ENCODE measurements at places on chromosomes 6 and 20.

GRCh38 chr6:141347906-141348492 lies 784.7 kb upstream of the GJE1 start:
- no peaks in the 10 kb centered on the region for H3K36me3 ChIP-seq
- H3K4me3 ChIP-seq = no peak overlapping the region
- H3K4me1 ChIP-seq = no peaks in the 10 kb centered on the region
- no peak overlapping the region for H3K27ac ChIP-seq

DNA sequence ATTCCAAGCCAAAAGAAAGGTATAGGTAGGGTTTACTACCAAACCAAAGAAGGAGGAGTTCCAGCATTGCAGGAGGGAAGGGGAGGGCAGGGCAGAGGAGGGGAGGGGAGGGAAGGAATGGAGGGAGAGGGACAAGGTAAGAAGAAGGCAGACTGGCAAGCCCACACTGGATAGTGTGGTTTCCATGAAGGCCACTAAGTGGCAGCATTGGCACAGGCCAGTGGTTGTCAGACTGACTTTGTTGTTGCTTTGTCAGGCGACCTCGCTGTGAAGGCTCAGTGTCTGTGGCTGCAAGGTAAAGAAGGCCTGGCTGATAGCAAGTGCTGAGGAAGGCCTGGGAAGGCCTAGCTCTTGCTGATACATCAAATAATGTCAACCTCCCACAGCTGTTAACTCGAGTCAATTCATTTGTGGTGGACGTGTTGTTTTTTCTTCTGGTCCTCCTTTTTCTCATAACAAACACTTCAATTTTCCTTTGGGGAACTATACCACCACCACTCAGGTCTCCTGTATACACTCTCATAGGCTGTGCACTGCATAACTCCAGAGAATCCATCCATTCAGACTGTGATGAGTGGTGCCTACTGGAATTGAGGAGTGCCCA lies 7.7 kb upstream of the ZNF334 start:
- no peak for DNase-seq
- no peaks in the 10 kb centered on the region for H3K4me1 ChIP-seq
- peaks cover 51% of the 10 kb centered on the region for H3K27me3 ChIP-seq
- H3K36me3 ChIP-seq = no peaks in the 10 kb centered on the region
- H3K4me3 ChIP-seq = no peak overlapping the region

GRCh38 chr20:59730722-59731121 lies 126.4 kb downstream of the PHACTR3 start:
- no peaks in the 10 kb centered on the region for H3K4me1 ChIP-seq
- H3K36me3 ChIP-seq = no peaks in the 10 kb centered on the region
- no peak overlapping the region for H3K27ac ChIP-seq
- no peak overlapping the region for H3K4me3 ChIP-seq
- peaks cover 20% of the 10 kb centered on the region for H3K27me3 ChIP-seq
- DNase-seq = no peak

GRCh38 chr20:9838035-9838377 lies 870 bp downstream of the PAK5 start:
- peaks cover 18% of the 10 kb centered on the region for H3K4me1 ChIP-seq
- no peak overlapping the region for H3K27ac ChIP-seq
- peaks cover 17% of the 10 kb centered on the region for H3K27me3 ChIP-seq
- DNase-seq = no peak

DNA sequence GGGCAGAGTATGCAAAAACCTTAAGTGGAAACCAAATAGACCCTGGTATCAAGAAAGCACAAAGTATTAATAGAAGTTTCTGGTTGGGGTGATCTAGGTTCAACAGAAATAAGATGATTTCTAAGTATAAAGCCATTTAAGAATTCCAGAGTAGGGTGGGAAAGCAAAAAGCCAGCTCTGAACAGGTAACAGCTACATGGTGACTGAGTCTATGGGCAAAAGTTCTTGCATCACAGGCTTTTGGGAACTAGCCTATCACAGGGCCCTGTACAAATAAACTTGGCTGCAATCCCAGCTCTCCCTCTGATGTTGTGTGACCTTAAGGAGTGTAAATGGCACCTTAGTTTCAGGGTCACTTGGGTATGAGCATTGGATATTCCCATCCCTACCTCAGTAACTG lies 5.5 kb downstream of the TCF19 start:
- no peak overlapping the region for H3K27ac ChIP-seq
- no peak for DNase-seq
- H3K27me3 ChIP-seq = no peaks in the 10 kb centered on the region
- peaks cover 8% of the 10 kb centered on the region for H3K36me3 ChIP-seq

DNA sequence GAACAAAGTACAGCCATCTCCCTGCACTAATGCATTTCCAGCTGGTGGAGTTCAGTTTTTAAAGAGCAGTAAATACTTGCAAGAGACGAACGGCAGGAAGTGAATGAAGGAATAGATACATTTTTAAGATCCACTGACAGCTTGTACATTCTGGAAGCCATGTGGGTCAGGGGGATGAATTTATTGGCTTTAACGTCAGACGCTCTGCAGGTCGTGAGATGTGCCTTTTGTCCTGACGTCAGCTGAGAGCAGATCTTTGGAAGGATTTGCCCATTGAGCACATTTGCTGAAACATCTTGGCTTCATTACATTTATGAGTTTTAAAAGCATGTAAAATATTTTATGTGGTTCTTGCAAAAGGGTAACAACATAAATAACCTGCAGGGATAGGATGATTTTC lies 29.5 kb upstream of the SALL4 start:
- H3K36me3 ChIP-seq = no peaks in the 10 kb centered on the region
- no peak overlapping the region for H3K27ac ChIP-seq
- H3K4me1 ChIP-seq = no peaks in the 10 kb centered on the region
- no peaks in the 10 kb centered on the region for H3K27me3 ChIP-seq
- DNase-seq = no peak

DNA sequence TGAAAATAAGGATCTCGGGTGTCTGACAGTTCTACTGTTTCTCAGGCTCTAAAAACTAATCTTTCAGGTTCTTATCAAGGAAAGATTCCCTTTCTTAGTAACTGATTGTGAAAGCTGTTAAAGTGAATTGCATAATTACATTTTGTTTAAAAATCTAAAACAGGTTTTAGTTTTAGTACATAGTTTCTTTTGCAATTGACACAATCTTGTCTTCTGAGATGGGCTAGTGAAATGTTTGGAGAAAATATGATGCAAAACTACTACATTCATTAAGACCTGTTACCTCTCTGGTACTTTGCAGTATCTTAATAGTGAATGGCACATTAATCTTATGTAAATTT lies 298.4 kb downstream of the UTRN start:
- H3K4me1 ChIP-seq = peaks cover 19% of the 10 kb centered on the region
- DNase-seq = no peak
- peaks cover 9% of the 10 kb centered on the region for H3K36me3 ChIP-seq
- H3K27ac ChIP-seq = no peak overlapping the region

DNA sequence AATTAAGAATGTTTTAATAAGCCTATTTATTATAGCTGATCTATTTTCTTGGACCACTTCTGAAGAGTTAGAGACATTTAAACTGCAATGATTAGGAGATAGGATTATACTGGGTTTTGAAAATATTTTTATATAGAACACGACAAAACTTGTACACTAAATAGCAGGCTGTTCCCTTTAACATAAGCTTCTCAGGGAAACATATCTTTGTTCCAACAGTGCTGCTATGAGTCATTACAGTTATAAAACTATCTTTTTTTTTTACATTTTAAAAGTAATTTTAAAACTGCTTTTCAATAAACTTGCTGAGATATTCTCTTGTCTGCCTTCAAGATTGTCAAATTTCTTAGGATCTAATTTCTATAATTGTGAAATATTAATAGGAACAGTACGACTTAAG lies 389.1 kb downstream of the ARHGAP18 start:
- H3K36me3 ChIP-seq = peaks cover 3% of the 10 kb centered on the region
- H3K27ac ChIP-seq = no peak overlapping the region
- no peak overlapping the region for H3K4me3 ChIP-seq
- H3K4me1 ChIP-seq = no peaks in the 10 kb centered on the region
- H3K27me3 ChIP-seq = no peaks in the 10 kb centered on the region

GRCh38 chr20:22848364-22848763 lies 186.7 kb upstream of the SSTR4 start:
- H3K27me3 ChIP-seq = no peaks in the 10 kb centered on the region
- H3K36me3 ChIP-seq = no peaks in the 10 kb centered on the region
- no peak overlapping the region for H3K4me3 ChIP-seq
- H3K27ac ChIP-seq = no peak overlapping the region
- no peaks in the 10 kb centered on the region for H3K4me1 ChIP-seq
- no peak for DNase-seq

- H3K27ac ChIP-seq = peak overlapping the region; percentile 66
- peak overlapping the region; percentile 13 for H3K4me3 ChIP-seq
- peaks cover 7% of the 10 kb centered on the region for H3K4me1 ChIP-seq
- H3K36me3 ChIP-seq = no peaks in the 10 kb centered on the region
- peaks cover 9% of the 10 kb centered on the region for H3K27me3 ChIP-seq
- DNase-seq = no peak
Measured at GRCh38 chr20:31485450-31486339, 10.6 kb downstream of the REM1 start.

GRCh38 chr6:21648475-21649050 lies 55.0 kb downstream of the SOX4 start:
- H3K27ac ChIP-seq = no peak overlapping the region
- H3K36me3 ChIP-seq = no peaks in the 10 kb centered on the region
- DNase-seq = no peak

DNA sequence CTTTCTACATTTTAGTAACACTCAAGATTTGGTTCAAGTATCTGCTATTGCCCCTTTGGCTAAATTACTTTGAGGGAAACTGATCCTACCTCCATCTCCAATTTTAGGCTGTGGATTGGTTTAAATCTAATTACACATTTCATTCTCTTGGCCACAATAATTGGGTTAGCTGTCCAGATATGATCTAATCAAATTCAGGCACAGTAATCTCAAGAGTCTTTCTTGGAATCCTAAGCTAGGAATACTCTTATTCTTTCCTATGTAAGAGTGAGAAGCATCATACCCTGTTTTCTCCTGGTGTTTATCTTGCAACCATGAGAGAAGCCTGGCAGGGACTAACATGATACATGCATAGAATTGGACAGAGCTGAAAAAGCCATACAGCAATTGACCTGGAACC lies 300.4 kb upstream of the MARCKS start:
- H3K4me3 ChIP-seq = no peak overlapping the region
- H3K4me1 ChIP-seq = no peaks in the 10 kb centered on the region
- no peaks in the 10 kb centered on the region for H3K27me3 ChIP-seq
- DNase-seq = no peak

- no peak overlapping the region for H3K4me3 ChIP-seq
- H3K36me3 ChIP-seq = no peaks in the 10 kb centered on the region
- no peak overlapping the region for H3K27ac ChIP-seq
- no peaks in the 10 kb centered on the region for H3K4me1 ChIP-seq
- DNase-seq = no peak
- no peaks in the 10 kb centered on the region for H3K27me3 ChIP-seq
Measured at GRCh38 chr20:23283096-23283850, 67.3 kb upstream of the NXT1 start.

- peaks cover 10% of the 10 kb centered on the region for H3K4me1 ChIP-seq
- H3K27ac ChIP-seq = no peak overlapping the region
- no peaks in the 10 kb centered on the region for H3K27me3 ChIP-seq
- no peak for DNase-seq
- no peaks in the 10 kb centered on the region for H3K36me3 ChIP-seq
Measured at GRCh38 chr20:37095108-37095598, 644 bp downstream of the RBL1 start.

GRCh38 chr6:130955755-130956154 lies 107.3 kb downstream of the EPB41L2 start:
- no peak for DNase-seq
- no peaks in the 10 kb centered on the region for H3K36me3 ChIP-seq
- H3K4me3 ChIP-seq = no peak overlapping the region
- H3K27me3 ChIP-seq = no peaks in the 10 kb centered on the region

GRCh38 chr20:23363257-23363649 lies 1.3 kb downstream of the GZF1 start:
- DNase-seq = no peak
- H3K27me3 ChIP-seq = no peaks in the 10 kb centered on the region
- H3K36me3 ChIP-seq = peaks cover 11% of the 10 kb centered on the region
- peaks cover 51% of the 10 kb centered on the region for H3K4me1 ChIP-seq
- H3K4me3 ChIP-seq = peak overlapping the region; percentile 91
- H3K27ac ChIP-seq = peak overlapping the region; percentile 93

- no peaks in the 10 kb centered on the region for H3K4me1 ChIP-seq
- H3K36me3 ChIP-seq = no peaks in the 10 kb centered on the region
- no peak for DNase-seq
- no peak overlapping the region for H3K27ac ChIP-seq
- H3K4me3 ChIP-seq = no peak overlapping the region
- no peaks in the 10 kb centered on the region for H3K27me3 ChIP-seq
Measured at GRCh38 chr6:91566467-91566866, 979.6 kb upstream of the MAP3K7 start.

DNA sequence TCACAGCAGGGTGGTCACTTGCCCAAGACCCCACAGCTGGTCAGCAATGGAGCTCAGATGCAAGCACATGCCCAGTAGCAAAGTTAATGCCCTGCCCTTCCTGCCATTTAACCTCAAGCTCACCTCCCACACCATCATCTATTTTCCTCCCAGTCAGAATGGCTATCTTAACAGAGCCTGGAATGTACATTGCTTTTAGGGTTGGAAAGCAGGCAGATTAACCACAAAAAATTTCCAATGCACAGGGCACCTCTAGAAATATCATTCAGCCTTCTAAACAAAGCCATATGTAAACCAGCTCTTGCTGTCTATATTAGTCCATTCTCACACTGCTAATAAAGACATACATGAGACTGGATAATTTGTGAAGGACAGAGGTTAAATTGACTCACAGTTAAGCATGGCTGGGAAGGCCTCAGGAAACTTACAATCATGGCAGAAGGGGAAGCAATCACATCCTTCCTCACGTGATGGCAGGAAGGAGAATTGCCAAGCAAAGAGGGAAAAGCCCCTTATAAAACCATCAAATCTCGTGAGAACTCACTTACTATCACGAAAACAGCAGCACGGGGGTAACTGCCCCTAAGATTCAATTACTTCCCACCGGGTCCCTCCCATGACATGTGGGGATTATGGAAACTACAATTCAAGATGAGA lies 106.9 kb downstream of the FYN start:
- H3K4me3 ChIP-seq = no peak overlapping the region
- H3K27me3 ChIP-seq = no peaks in the 10 kb centered on the region
- H3K4me1 ChIP-seq = peaks cover 15% of the 10 kb centered on the region
- H3K36me3 ChIP-seq = no peaks in the 10 kb centered on the region

DNA sequence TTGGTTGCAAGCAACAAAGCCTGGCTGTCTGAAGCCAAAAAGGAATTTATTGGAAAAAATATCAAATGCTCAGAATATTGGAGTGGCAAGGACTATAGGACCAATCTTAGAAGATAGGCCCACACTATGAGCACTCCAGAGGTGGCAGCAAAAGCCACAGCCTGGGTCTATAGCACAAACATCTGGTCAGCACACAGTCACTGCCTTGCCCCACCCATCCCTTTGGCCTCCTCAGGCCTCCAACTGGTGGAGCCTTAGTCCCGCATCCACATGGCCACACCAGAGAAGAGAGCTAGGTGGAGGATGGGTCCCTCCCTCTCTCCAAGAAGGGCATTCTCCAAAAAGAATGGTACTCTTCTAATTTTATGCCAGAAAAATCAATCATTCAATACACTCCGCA lies 14.0 kb downstream of the NUDT3 start:
- no peaks in the 10 kb centered on the region for H3K27me3 ChIP-seq
- no peaks in the 10 kb centered on the region for H3K36me3 ChIP-seq
- H3K4me1 ChIP-seq = peaks cover 7% of the 10 kb centered on the region
- no peak overlapping the region for H3K27ac ChIP-seq
- no peak overlapping the region for H3K4me3 ChIP-seq

GRCh38 chr20:44747166-44748004 lies 1.7 kb downstream of the KCNK15 start:
- peaks cover 20% of the 10 kb centered on the region for H3K27me3 ChIP-seq
- no peak overlapping the region for H3K4me3 ChIP-seq
- no peaks in the 10 kb centered on the region for H3K36me3 ChIP-seq
- H3K4me1 ChIP-seq = peaks cover 40% of the 10 kb centered on the region
- DNase-seq = peak; percentile 87
- H3K27ac ChIP-seq = no peak overlapping the region

GRCh38 chr6:53523511-53524454 lies 21.1 kb downstream of the GCLC start:
- peak overlapping the region; percentile 5 for H3K27ac ChIP-seq
- H3K4me3 ChIP-seq = no peak overlapping the region
- H3K4me1 ChIP-seq = peaks cover 39% of the 10 kb centered on the region

Data from suprapubic skin (tissue), 4 donors.